ENCODE measurements at places on chromosomes 1 and 21.
A peak's percentile ranks its signal among the peaks of the same experiment; 100 is the strongest.

GRCh38 chr1:221939607-221940006 is 197.7 kb upstream of the DUSP10 start:
- no peak for DNase-seq

GRCh38 chr1:71532343-71532742 is 451.5 kb upstream of the ZRANB2 start:
- no peak for DNase-seq

DNA sequence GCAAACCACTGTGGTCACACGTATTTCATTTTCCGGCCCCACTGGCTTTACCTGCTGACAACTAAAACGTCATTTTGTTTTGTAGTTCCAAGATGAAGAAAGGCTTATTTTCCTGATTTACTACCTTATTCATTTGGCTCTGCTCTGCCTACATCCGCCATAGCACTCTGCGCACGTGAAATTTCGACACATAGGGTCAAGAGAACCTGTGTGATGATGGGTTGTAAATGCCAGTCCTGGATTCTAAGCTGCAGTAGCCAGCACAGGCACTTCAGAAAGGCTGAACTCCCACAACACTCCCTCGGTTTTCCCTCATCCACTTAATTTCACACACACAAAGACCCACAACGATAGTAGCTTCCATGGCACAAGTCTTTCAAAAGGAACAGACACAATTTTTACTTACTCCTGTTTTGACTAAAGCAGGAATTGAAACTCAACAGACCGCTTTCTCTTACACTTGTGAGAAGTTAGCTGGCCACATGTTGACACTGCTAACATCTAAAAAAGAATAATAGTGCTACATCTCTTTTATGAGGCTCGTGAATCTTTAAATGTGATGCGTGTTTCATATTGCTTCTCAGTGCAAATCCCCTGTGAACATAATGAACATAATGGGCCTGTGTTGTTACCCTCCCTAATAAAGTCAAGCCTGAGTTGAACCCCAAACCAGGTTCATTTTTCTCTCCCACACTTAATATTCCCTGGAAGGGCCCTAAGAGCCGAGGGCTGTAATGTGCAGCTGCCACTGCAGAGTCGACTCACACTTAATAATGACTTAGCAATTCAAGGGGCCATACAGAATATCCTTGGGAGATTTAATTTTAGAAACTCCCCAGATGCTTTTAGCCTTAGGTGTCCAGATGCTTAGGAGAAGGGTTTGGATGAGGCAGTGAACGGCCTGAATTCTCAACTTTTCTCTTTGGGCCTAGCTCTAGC is 1.5 kb upstream of the RUNX1 start:
- DNase-seq = peak; percentile 47

- no peak for DNase-seq
Measured at GRCh38 chr1:145719230-145720079, at the start of gene CD160. CD160 (plus strand) TSS chr1:145719499; CDS start chr1:145728328, 8,829 bp downstream.

DNA sequence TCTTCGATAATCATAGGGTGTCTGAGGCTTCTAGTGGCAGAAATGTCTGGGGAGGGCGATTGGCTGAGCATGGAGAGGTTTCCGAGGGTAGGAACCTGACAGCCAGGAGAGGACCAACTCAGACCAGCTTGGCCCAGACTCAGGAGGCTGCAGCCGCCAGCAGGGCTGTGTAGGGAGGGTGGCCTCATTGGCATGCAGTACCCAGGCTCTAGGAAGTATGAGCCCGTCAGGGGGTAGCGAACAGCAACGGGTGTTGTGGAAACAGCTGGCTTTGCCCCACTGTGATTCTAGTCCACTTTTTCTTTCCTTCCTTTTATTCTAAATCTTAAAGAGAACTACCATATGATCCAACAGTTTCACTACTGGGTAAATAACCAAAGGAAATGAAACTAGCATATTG is 103.3 kb downstream of the DIRAS3 start:
- DNase-seq = no peak

- DNase-seq = no peak
Measured at GRCh38 chr1:243758647-243759046, 91.4 kb downstream of the AKT3 start.

GRCh38 chr1:156767879-156768604 is 707 bp downstream of the PRCC start:
- peak; percentile 92 for DNase-seq

- no peak for DNase-seq
Measured at GRCh38 chr1:62608905-62609304, 11.6 kb downstream of the ANGPTL3 start.

- DNase-seq = no peak
Measured at GRCh38 chr21:37200641-37201480, 66.3 kb downstream of the VPS26C start.

DNA sequence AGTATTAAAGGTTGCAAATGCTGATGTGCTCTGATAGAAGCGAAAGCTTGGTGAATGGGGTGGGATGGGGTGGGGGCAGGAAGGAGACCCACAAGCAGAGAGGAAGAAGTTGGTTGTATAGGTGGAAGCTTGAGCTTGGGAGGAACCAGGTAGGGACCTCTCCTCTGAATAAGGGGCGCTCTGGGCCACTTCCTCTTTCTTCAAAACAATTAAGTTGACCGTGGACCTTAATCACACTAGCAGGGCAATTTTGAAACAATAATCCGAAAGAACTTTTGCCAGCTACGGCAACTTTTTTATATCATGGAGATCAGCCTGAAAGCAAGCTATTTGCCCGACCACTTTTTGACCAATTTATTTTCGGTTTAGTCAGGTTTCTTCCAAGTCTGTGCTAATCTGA is 1.9 kb upstream of the DYRK1A start:
- DNase-seq = no peak

DNA sequence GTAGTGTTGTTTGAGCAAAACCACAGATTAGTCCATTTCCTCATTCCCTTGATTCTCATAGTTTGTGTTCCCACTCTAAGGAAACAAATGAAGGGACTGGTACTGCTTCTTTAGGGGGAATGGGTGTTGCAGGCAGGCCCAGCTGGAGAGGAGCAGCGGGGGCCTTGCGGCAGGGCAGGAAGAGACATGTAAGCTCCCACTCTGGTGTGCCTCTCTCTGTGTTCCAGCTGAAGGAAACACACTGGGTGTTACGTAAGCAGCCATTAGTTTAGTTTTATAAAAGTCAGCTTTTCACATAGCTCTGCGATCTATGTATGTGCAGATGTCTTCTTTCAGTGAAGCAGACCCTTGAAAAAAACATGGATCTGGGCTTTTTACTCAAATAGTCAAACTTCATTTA is 99.5 kb downstream of the CACHD1 start:
- no peak for DNase-seq

DNA sequence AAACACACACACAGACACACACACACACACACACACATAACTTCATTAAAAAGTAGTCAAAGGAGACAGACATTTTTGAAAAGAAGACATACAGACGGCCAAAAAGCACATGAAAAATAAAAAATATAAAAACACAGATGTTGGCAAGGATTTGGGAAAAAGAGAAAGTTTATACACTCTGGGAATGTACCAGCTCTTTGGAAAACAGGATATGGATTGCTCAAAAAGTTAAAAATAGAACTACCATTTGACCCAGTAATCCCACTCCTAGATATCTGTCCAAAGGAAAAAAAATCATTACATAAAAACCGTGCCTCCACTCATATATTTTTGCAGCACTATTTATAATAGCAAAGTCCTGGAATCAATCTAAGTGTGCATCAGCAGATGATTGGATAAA is 128.4 kb upstream of the C21orf91 start:
- DNase-seq = no peak

DNA sequence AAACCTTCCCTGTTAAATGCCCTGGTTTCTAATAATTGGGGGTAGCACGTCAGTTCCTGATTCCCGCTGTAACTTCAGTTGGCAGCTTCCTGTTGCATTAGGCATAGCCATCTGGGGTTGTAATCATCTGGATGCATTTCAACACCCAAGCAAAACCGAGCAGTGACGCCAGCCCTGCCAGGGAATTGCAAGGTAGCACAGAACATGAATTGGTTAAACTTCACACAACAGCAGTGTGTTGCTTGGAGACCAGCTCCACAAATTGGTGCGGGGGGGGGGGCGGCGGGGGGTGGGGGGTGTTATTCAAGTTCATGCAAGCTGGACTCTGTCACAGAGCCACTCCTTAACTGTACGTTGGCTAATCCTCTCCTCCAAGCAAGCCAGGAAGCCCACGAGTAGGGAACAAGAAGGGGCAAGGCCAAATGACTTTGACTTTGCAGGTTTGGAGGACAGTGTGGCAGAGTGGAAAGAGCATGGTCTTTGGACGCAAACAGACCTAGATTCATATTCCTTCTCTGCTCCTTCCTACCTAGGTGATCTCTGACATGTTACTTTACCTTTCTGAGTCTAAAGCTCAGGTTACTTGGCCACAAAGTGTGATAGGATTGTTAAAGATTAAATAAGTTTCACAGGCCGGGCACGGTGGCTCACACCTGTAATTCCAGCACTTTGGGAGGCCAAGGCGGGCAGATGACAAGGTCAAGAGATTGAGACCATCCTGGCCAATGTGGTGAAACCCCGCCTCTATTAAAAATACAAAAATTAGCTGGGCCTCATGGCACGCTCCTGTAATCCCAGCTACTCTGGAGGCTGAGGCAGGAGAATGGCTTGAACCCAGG is 4.7 kb downstream of the LAX1 start:
- DNase-seq = peak; percentile 88

GRCh38 chr1:210362526-210362925 is 33.8 kb downstream of the HHAT start:
- no peak for DNase-seq

GRCh38 chr1:29672416-29673227 is 436.3 kb downstream of the PTPRU start:
- DNase-seq = no peak

DNA sequence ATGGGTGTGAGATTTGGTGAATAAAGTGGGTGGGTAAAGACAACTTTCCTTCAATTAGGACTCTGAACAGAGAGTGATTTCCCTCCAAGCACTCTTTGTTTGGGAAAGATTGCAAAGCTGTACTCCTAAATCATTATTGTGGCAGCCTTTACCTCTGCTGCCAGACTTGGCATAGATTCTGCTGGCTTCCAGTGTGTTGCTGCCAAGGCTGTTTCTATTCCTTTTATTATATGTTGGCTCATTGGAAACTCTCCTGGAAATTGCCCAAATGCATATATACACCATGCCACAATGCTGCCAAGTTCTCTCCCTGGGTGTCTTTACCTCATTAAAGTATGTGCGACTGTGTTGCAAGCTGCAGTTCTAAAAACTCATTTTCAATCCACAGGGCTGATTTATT is 668.0 kb downstream of the MRPL39 start:
- no peak for DNase-seq

DNA sequence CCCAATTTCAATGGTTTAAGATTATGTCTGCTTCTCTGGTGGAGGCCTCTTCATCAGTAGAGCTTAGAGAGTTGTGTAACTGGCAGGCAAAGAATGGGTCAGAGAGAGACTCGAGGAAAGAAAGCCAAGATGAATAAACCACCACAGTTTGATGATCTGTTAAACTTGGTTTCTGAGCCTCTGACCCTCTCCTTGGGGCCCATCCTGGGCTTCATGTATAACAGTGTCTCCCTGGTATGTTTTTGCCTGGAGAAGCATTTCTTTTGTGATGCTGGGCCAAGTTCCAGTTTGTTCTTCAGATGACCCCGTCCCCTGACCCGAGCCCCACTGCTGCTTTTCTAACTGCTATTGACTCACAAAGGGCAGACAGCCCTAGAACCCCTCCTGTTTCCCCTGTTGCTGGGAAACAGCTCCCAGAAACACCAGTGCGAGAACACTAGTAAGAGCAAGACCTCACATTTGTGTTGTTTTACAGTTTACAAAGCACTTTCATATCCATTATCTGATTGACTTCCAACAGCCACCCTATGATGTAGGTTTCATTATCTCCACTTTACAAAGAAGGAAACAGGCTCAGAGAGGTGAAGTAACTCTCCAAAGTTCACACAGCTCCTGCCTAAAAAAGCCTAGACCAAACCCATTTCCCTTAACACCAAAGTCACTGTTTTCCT is 9.0 kb downstream of the CD2 start:
- no peak for DNase-seq

GRCh38 chr21:17428484-17428869 is 84.4 kb upstream of the CXADR start:
- no peak for DNase-seq

GRCh38 chr1:217091561-217091960 is 368.3 kb upstream of the ESRRG start:
- DNase-seq = no peak

DNA sequence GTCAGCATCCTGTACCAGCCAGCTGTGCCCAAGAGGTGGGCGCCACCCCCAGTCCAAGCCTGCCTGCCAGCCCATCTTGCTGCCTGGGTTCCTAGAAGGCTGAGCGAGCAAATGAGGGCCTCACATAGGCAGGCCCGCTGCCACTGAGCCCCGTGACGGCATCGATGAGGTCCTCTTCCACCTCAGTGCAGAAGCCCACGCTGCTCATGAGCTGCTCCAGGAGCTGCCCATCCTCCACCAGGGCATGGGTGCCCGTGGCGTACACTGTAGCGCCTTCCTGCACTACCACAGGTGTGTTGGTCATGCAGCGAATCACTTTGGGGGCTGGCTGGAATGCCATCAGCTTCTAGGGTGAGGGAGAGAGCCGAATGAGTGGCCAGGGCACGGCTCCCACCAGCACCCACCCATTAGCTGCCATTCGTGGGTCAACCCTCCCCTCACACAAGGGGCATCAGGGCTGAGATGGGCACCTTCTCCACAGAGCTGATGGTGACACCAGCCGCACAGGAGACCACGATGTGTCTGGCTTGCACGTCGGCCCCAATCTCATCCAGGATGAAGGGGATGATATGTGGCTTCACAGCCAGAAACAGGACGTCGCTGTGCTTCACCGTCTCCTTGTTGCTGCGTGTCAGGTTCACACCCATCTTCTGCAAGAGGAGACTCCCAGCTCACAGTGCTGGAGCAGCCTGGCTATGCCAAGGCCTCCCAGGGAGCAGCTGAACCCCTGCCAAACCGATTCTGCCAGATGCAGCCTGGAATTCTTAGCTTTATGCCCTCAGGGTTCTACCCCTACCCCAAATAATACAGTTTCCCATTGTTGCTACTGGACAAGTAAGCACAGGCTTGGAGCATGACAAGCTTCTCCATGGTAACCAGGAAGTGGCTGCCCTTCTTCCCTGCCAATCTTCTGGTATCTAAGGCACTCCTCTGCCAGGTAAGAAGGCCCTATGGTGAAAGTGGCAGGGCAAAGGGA is 2.0 kb downstream of the PYCR2 start:
- no peak for DNase-seq

DNA sequence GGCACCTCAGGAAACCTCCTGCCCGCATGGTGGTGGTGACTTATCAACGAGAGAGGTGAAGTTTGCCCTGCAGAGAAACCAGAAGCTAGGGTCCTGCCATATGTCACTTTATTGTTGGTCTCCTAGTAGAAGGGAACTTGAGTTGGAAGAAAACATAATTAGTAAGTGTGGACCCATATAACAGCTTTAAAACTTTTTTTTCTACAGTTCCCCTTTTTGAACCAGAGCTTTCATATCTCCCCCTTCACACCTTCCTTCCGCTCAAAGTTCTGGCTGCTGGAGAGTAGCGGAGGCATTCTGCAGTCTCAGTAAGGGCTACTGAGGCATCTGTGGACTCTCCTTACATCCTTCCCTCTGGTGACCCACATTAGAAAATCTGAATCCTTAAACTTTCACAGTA is 48.9 kb downstream of the PHC2 start:
- no peak for DNase-seq

All from inflammatory macrophage treated with lipopolysaccharide for 1 hour (primary cell).